H4 (cell line): ENCODE measurements at places on chromosomes 2 and 18.

- no peak for DNase-seq
These were observed 1.9 kb downstream of the GPR55 start for GRCh38 chr2:230922951-230923717.

GRCh38 chr18:6561862-6562291 lies 147.2 kb upstream of the L3MBTL4 start:
- DNase-seq, result no peak

- DNase-seq, result no peak
These were observed 143.7 kb downstream of the EIPR1 start for GRCh38 chr2:3233877-3234276.

DNA sequence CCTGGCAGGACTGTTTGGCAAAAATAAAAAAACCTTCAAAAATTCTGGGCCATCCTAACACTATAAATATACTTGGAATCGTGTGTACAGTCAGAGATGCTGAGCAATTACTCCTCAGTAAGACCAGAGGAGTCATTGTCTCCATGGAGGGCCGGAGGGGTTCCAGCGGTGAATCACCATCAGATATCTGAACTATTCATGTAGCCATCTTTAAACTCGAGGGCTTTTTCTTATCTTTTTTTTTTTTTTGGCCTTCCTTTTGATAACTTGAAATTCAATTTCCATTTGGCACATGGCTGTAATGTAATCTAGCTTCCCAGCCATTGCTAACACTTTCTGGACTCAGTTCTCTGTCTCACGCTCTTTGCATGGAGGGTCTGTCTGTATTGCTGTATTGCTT lies 7.4 kb upstream of the FHL2 start:
- DNase-seq, result no peak

DNA sequence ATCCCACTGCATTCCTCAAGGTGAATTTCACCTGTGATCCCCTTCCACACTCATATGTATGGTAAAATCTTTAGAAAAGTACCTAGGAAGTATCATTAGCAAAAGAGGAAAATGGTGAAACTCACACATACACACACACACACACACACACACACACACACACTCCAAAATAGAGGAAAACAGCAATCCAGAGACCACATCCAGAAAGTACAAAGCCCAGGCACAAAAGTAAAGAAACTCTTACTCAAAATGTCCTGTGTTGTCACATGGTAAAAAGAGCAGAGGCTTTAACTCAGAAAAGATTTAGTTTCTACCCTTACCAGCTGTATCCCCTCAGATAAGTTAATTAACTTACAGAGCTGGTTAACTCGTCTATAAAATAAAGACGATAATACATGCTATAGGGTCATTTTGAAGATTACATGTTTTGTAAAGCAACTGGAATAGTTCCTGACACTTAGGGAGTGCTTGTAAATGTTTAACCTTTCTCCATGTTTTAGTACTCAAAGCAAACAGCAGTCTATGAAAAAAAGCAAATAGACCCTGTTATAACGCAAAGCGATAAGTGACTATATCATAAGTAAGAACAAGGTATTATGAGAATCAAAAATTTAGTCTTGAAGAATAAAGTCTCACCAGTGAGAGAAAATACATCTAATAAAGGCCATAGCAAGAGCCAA lies 360.0 kb upstream of the LRATD1 start:
- DNase-seq, result no peak

DNA sequence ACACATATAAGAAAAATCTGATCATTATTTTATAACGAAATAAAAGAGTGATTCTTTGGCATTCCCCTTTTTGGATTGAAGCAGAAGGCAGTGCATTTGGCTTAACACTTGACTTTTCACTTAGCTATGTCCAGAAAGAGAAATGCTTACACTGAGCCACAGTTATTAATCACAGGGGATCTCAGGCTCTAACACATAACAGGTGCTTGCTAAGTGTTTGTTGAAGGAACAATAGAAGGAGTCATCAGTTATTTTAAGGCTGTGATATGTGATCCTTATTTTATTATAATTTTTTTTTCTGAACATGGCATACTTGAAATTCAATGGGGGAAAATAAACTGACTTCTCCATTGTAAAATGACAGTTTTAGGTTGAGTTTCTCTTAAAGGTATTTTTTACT lies 209.5 kb downstream of the UBE2E3 start:
- no peak for DNase-seq

- peak; percentile 35 for DNase-seq
These were observed 52.6 kb downstream of the PTPRM start for GRCh38 chr18:7619676-7620075.

DNA sequence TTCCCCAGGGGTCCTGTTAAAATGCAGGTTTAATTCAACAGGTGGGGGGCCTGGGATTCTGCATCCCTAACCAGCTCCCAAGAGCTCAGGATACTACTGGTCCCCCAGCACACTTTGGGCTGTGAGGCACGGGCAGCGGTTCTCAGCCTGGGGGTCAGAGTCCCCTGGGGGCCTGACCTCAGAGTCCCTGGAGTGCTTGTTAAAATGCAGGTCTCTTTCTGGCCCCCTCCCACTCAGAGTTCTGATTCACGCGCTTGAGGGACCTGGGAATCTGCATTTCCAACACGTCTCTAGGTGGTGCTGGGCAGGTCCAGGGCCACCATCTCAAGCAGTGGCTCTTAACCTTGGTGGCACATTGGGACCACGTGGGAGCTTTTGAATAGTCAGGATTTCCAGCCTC lies 2.8 kb upstream of the OTOS start:
- DNase-seq, result no peak
